ENCODE measurements at places on chromosomes 4 and X.

DNA sequence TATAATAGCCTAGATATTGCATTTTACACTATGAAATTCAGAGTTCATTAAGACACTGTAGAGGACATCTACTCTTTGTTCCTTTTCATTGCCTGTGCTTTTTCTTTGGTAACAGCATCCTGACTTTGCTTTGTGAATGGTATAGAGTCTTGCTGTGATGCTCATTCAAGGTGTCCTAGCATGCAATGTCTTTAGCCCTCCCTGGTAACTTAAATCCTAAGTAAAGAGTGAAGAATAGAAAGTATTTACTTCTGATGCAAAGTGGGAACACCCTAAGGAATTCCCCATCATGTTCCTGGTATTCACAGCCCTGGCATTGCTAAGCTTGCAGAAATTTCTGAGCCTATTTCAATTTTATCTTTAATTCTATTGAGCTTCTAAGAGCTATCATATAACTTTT is 400.1 kb downstream of the FAT4 start:
- H3K4me3 ChIP-seq: no peak overlapping the region
- no peak for DNase-seq
- H3K4me1 ChIP-seq: no peaks in the 10 kb centered on the region

DNA sequence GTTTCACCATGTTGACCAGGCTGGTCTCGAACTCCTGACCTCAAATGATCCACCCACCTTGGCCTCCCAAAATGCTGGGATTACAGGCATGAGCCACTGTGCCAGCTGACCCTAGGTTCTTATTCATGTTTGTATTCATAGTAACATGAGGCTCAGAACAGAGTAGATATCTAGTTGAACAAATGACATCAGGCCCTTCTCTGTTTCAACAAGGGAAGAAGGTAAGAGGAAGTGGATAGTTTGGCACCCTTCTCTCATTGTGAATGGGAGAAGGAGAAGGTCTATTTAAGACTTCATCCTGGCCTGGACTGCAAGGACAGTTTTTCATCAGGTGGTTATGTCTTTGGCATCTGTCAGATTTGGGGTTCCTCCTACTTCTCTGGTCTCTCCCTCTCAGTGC is 13.8 kb downstream of the GJB1 start:
- no peaks in the 10 kb centered on the region for H3K4me1 ChIP-seq
- no peak overlapping the region for H3K27ac ChIP-seq
- no peak for DNase-seq
- no peaks in the 10 kb centered on the region for H3K27me3 ChIP-seq

GRCh38 chrX:361231-362145 is 25.2 kb downstream of the PPP2R3B start:
- H3K4me3 ChIP-seq: no peak overlapping the region
- H3K27me3 ChIP-seq: no peaks in the 10 kb centered on the region
- peaks cover 10% of the 10 kb centered on the region for H3K36me3 ChIP-seq
- DNase-seq: no peak
- peaks cover 12% of the 10 kb centered on the region for H3K4me1 ChIP-seq

- no peaks in the 10 kb centered on the region for H3K4me1 ChIP-seq
- no peaks in the 10 kb centered on the region for H3K27me3 ChIP-seq
- H3K4me3 ChIP-seq: no peak overlapping the region
- no peak overlapping the region for H3K27ac ChIP-seq
- H3K36me3 ChIP-seq: no peaks in the 10 kb centered on the region
Measured at GRCh38 chr4:62531264-62531663, 1331.1 kb downstream of the ADGRL3 start.

GRCh38 chrX:10050481-10050880 is 83.3 kb downstream of the CLDN34 start:
- H3K27ac ChIP-seq: no peak overlapping the region
- no peaks in the 10 kb centered on the region for H3K27me3 ChIP-seq
- H3K4me3 ChIP-seq: no peak overlapping the region
- H3K4me1 ChIP-seq: no peaks in the 10 kb centered on the region

- no peak for DNase-seq
- H3K36me3 ChIP-seq: no peaks in the 10 kb centered on the region
- no peak overlapping the region for H3K27ac ChIP-seq
- H3K27me3 ChIP-seq: no peaks in the 10 kb centered on the region
- H3K4me3 ChIP-seq: no peak overlapping the region
Measured at GRCh38 chr4:130422261-130422660, 1326.3 kb downstream of the C4orf33 start.

DNA sequence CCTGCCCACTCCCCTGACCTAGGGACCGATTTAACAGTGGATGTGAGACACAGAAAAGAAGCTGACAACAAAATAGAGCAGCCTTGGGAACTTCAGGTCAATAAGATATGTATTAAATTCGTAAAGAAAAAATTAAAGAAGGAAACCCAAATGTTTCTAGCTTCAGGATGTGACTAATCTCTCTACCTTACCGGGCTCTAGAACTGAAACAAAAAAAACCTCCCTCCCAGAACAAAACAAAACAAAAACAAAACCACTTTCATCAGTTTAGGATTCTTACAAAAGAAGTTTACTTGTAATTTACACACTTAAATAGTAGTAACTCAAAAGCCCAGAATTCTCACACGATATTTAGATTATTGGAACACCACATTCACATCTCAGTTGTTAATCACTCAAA is 185.8 kb upstream of the RPS6KA3 start:
- H3K27ac ChIP-seq: peak overlapping the region; percentile 86
- no peak for DNase-seq
- H3K4me3 ChIP-seq: peak overlapping the region; percentile 51
- H3K27me3 ChIP-seq: no peaks in the 10 kb centered on the region

- no peak for DNase-seq
- H3K27me3 ChIP-seq: no peaks in the 10 kb centered on the region
- peaks cover 2% of the 10 kb centered on the region for H3K4me1 ChIP-seq
- H3K27ac ChIP-seq: no peak overlapping the region
- H3K4me3 ChIP-seq: no peak overlapping the region
Measured at GRCh38 chrX:53637479-53637878, 49.0 kb downstream of the HUWE1 start.

GRCh38 chrX:30005813-30006212 is 209.6 kb upstream of the MAGEB2 start:
- no peaks in the 10 kb centered on the region for H3K27me3 ChIP-seq
- no peaks in the 10 kb centered on the region for H3K4me1 ChIP-seq
- no peaks in the 10 kb centered on the region for H3K36me3 ChIP-seq
- H3K4me3 ChIP-seq: no peak overlapping the region
- no peak overlapping the region for H3K27ac ChIP-seq

DNA sequence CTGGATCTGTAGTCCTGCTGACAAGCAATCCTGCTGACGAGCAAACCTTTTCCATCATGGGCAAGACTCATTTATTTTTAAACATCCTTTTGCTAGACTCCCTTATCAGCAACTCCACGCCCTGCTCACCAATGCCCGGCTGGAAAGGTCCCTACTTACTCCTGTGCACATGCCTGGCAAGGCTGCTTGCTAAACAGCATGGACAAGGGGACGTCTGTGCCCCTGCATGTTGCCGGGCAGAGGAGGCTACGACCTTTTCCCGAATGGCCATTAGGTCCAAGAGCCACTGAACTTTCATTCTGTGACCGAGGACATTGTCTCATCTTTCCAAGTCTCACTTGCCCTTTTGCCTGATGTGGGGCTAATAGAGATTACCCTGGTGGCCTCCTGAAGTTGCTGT is 98.6 kb downstream of the MGST2 start:
- no peak overlapping the region for H3K27ac ChIP-seq
- no peak overlapping the region for H3K4me3 ChIP-seq
- no peak for DNase-seq
- H3K27me3 ChIP-seq: peaks cover 14% of the 10 kb centered on the region
- no peaks in the 10 kb centered on the region for H3K36me3 ChIP-seq

GRCh38 chr4:28469387-28469786 is 1608.7 kb downstream of the STIM2 start:
- no peak overlapping the region for H3K27ac ChIP-seq
- H3K4me3 ChIP-seq: no peak overlapping the region
- DNase-seq: no peak

GRCh38 chr4:108366716-108367115 is 198.0 kb upstream of the LEF1 start:
- no peak overlapping the region for H3K4me3 ChIP-seq
- peaks cover 15% of the 10 kb centered on the region for H3K4me1 ChIP-seq
- no peaks in the 10 kb centered on the region for H3K36me3 ChIP-seq
- peaks cover 13% of the 10 kb centered on the region for H3K27me3 ChIP-seq

DNA sequence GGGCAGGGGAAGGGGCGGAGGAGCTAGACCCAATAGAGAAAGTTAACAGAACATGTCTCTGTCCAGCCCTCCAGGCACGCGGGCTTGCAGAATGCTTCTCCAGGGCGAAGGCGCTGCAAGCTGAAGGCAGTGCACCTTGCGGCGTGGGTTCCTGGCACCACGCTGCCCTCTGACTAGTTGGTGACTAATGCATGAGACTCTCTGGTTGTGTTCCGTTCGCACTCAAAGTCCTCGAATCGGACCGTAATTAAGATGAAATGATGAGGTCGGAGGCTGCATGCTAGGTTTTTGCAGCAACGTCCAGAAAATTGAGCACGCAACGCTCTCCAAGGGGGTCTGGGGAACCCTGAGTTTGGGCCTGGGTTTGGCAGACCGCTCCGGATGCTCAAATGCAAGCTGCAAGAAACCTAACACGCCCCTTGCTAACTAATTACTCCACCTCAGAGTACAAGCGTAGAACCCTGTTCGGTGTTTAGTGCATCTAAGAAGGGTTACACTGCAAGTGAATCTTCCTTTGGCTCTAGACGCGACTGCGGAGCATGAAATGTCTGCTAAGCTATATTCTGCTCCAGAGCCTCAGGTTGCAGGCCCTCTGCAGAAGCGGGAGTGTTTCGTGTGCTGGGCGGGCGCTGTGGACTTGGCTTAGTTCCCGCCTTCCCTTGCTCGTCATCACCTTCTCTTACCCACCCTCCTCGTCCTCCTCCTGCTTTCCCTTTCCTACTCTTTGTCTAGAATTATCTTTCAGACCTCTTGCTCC is 57.1 kb upstream of the NKAP start:
- H3K27me3 ChIP-seq: peaks cover 41% of the 10 kb centered on the region
- DNase-seq: no peak
- H3K4me3 ChIP-seq: peak overlapping the region; percentile 82

- H3K27me3 ChIP-seq: no peaks in the 10 kb centered on the region
- no peaks in the 10 kb centered on the region for H3K36me3 ChIP-seq
- DNase-seq: no peak
Measured at GRCh38 chr4:166309286-166309685, 436.2 kb downstream of the TLL1 start.

DNA sequence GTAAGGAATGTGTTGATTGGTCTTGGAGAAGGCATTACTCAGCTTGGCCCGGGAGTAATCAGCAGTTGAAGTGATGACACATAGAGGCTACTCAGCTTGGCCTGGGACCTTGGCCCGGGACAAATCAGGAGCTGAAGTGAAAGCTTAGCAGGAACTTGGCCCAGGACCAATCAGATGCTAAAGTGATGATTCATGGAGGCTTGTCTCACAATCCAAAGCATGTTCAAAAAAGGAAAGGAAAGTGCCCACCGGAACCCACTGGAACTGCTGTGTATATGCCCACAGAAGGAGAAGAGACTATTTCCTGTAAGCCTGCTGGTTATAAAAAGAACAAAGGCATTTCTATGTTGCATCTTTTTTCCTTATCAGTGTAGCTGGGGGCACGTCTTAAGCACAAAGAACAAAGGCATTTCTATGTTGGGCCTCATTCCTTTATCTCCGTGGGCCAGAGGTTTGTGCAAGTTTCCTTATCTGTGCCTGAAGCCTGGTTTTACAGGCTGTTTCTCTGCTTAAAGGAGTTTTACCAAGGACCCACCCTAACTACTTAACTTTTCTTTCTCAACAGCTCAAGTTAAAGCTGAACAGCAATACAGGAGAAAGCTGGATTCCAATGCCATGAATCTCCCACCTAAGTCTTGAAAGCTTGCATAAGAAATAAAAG is 1176.7 kb downstream of the NLGN4X start:
- no peaks in the 10 kb centered on the region for H3K4me1 ChIP-seq
- no peak overlapping the region for H3K27ac ChIP-seq
- no peaks in the 10 kb centered on the region for H3K36me3 ChIP-seq
- no peak for DNase-seq
- no peaks in the 10 kb centered on the region for H3K27me3 ChIP-seq
- no peak overlapping the region for H3K4me3 ChIP-seq

- H3K27me3 ChIP-seq: no peaks in the 10 kb centered on the region
- DNase-seq: no peak
- peaks cover 3% of the 10 kb centered on the region for H3K36me3 ChIP-seq
- peaks cover 5% of the 10 kb centered on the region for H3K4me1 ChIP-seq
Measured at GRCh38 chr4:128527946-128528576, 240.4 kb upstream of the PGRMC2 start.

- peaks cover 31% of the 10 kb centered on the region for H3K27me3 ChIP-seq
- no peaks in the 10 kb centered on the region for H3K36me3 ChIP-seq
- no peak overlapping the region for H3K27ac ChIP-seq
- no peak overlapping the region for H3K4me3 ChIP-seq
- no peak for DNase-seq
- no peaks in the 10 kb centered on the region for H3K4me1 ChIP-seq
Measured at GRCh38 chr4:168736860-168737805, 240.3 kb downstream of the PALLD start.

DNA sequence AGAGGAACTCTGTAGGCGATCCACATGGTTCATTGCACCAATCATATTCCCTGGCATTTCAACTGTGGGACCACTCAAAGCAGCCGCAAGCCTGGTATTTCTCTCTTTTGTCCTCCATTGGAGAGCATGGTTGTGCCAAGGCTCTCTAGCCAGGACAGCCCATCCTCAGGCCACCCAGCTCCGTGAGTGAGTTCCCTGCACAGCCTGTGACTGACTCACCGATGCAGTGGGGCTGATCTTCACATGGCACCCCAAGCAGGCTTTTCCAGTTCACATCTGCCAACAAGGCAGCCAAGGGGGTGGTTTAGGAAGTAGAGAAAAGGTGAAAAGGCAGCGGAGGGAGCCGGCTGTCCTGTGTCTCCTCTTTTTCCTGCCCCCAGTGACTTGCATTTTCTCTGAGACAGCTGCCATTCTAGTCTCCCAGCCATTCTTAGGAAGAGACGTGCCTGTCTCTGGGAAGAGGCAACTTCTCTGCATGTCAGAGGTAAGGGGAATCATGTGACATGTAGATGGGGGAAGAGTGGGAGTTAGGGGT is 69.2 kb downstream of the MID1IP1 start:
- no peak for DNase-seq
- H3K4me1 ChIP-seq: no peaks in the 10 kb centered on the region
- no peak overlapping the region for H3K4me3 ChIP-seq
- no peaks in the 10 kb centered on the region for H3K36me3 ChIP-seq

DNA sequence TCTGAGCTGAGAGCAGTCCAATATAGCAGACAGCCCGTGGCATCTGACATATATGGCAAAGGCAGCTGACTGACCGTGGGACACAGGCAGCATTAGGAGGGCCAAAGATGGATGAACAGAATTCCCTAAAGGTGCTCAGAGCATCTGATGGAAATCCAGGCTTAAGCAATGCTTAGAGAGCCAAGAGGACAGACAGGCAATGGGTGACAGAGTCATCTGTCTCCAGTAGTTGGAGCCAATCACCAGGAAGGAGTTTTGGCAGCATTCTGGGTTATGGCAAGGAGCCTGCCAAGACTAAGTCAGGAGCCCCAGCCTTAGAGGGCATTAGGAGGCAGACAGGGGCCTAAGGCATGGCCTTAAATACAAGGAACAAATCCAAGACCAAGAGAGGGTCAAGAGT is 153.3 kb upstream of the USP9X start:
- no peak overlapping the region for H3K4me3 ChIP-seq
- H3K36me3 ChIP-seq: no peaks in the 10 kb centered on the region
- no peaks in the 10 kb centered on the region for H3K27me3 ChIP-seq
- no peak for DNase-seq
- no peak overlapping the region for H3K27ac ChIP-seq
